T1000 (cell line): ENCODE measurements at places on chromosomes 3 and 15.

GRCh38 chr3:143183665-143183964 lies 64.0 kb downstream of the CHST2 start:
- no peak for DNase-seq

- no peak for DNase-seq
Observed at GRCh38 chr3:168859143-168859542, 763.4 kb upstream of the GOLIM4 start.

DNA sequence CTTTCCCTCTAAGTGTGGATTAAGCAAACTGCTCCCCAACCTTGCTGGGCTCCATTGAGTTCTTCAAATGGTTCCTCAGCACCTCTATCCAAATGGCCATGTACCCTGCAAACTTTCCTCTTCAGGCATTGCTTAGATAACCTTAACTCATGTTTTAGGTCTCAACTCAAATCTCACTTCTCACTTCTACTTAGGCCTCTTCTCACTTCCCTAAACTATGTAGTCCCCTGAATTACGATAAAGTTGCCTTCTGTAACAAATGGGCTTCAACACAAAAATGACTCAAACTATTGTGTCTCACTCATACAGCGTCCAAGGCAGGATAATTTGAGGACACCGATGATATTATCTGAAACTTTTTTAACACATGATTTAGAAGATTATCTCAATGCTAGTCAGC lies 62.4 kb upstream of the STAC start:
- DNase-seq, result no peak

DNA sequence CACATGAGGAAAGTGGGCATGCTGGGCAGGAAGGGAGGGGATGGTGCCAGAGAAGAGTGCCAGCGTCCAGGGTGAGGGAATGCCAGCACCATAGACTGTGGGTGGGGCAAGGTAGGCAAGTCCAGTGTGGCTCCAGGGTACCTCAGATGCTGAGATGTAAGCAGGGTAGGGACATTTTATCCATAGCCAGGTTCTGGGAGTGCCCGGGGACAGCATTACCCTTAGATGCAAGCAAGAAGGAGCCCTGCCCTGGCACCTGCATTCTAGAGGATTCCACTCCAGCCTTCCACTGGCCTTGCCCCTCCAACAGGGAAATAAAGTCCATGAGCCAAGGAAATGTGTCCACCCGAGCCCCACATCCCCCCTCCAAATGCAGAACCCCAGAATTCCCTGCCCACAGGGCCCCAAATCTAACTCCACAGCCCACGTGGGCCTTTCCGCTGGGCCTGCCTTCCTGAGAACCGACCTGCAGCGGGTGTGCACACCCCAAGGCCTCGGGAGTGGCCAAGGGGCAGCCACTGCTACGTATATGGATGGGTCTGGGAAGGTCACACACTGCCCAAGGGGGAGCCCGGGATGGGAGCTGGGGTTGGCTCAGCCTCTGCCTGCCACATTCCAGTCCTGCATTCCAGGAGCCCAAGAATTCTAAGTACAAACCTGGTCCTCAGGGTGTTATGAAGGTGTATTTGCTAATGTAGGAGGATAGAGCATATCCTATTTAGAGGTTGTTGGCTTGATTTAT lies 20.3 kb upstream of the CYP11A1 start:
- DNase-seq, result no peak

DNA sequence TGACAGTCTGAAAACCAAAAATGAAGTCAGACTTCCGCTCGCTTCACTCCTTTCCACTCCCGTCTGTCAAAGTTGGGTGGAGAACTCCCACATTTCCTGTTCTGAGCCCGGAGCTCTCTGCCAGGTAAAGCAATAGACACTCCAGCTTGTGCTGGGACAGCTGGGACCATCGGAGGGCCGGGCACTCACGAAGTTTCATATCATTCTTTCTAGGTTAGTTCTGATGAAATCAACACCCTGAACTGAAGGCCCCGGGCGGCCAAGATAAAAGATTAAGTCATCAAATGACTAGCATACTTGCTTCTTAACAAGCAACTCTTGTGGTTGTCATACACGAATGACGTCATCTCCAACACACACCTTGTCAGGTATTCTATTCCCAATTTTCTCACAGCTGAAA lies 42.1 kb downstream of the MAGI1 start:
- no peak for DNase-seq

DNA sequence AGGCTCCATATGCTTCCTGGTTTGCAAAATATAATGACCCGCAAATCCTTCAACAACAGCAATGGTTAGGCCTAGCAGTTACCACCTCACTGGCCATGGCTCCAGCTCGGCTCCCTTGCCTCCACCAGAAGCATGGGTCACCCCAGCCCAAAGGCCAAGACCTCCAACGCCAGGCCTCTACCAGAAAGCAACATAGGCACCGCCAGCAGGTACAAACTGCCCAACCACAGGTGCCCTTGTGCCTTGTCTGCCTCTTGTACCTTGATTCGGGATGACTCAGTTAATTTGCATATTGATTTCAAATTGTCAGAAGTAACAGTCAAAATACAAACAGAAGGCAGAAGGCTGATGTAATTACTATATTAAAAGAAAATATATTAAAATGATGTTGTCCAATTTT lies 124.7 kb downstream of the IL5RA start:
- DNase-seq, result no peak

- no peak for DNase-seq
Observed at GRCh38 chr15:98142572-98142971, 182.1 kb downstream of the ARRDC4 start.

- DNase-seq, result no peak
Observed at GRCh38 chr3:54859184-54859583, 68.7 kb downstream of the LRTM1 start.
